ENCODE measurements at places on chromosomes 12 and 14.

DNA sequence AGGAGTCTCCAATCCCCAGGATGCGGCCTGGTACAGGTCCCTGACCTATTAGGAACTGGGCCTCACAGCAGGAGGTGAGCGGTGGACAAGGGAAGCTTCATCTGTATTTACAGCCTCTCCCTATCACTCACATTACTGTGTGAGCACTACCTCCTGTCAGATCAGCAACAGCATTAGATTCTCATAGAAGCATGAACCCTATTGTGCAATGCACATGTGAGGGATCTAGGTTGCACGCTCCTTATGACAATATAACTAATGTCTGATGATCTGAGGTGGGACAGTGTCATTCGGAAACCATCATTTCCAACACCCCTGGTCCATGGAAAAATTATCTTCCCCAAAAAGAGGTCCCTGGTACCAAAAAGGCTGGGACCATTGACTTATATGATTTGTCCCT is 1000.5 kb downstream of the FLRT2 start:
- no peak for DNase-seq

DNA sequence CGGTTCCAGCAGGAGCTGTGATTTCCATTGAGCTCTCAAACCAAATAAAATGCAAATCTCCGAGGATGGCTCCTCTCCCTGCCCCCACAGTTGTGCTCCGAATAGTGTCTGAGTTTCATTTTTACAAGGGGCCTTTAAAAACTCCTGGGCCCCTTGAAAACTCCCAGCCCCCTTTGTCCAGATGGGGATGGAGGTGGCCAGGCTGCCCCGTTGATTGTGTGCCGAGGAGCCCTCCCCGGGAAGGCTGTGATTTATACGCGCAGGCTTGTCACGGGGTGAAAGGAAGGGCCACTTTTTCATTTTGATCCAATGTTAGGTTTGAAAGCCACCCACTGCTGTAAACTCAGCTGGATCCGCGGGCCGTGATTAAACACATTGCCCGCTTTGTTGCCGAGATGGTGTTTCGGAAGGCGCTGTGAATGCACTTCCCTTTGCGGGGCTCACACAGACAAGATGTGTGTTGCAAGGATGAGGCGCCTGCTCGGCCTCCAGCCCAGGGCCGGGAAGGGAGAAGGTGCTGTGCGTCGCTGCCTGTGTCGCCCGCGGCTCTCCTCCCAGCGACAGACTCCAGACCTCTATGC is 98.8 kb downstream of the TMEM132C start:
- DNase-seq = no peak

- DNase-seq = no peak
Observed at GRCh38 chr12:26317942-26318575, 122.7 kb downstream of the SSPN start.

GRCh38 chr14:96925422-96925821 is 128.2 kb downstream of the VRK1 start:
- no peak for DNase-seq

GRCh38 chr12:50824914-50825313 is 17.8 kb upstream of the TMPRSS12 start:
- no peak for DNase-seq

Data from common myeloid progenitor, CD34-positive (primary cell).